ENCODE measurements at places on chromosomes 1 and 21.

- DNase-seq, result peak; percentile 20
Observed at GRCh38 chr1:26237230-26237966, 3.4 kb downstream of the CEP85 start.

GRCh38 chr1:156859523-156860112 is 701 bp upstream of the INSRR start:
- no peak for DNase-seq

DNA sequence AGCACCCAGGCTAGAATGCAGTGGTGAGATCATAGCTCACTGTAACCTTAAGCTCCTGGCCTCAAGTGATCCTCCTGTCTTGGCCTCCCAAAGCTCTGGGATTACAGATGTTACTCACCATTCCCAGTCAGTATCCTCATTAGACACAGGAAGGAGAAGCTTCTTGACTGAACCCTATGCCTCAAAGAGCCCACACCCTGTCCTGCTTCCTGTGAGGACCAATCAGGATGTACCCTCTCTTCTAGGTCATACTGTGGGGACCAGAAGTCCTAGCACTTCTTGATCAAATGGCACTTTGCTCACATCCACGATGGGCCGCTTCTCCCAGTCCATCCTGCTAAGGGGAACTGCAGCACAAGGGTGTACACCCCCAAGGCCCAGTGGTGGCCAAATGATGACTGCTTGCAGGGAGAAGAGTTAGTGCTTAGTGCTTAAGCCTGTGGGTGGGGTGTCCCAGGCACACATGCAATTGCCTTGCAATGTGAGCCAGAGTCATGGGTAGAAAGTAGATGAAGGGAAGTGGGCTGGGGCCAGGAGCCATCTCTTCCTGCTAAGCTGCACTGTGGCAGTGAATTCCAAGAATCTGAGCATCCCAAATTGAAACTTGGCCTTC is 9.8 kb downstream of the CD34 start:
- peak; percentile 56 for DNase-seq

DNA sequence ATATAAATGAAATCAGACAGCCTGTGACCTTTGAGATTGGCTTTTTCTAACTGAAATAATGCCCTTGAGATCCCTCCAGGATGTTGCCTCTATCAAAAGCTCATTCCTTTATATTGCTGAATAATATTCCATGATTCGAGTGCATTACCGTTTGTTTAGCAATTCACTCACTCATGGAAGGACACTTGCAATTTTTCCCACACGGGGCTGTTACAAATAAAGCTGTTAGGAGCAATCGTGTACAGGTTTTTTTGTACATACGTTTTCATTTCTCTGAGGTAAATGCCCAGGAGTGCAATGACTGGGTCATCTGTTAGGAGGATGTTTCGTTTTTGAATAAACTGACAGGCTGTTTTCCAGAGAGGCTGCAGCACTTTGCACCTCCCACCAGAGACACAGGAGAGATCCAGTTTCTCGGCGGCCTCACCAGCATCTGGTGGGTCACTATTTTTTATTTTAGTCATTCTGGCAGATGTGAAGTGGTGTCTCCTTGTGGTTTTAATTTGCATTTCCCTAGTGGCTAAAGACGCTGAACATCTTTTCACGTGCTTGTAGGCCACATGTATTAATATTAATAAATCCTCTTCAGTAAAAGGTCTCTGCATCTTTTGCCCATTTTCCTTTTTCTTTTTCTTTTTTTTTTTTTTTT is 11.0 kb downstream of the PRDM15 start:
- DNase-seq, result no peak

- no peak for DNase-seq
Observed at GRCh38 chr1:2564815-2565374, 8.7 kb downstream of the TNFRSF14 start.

- no peak for DNase-seq
Observed at GRCh38 chr1:214511639-214511998, 39.8 kb downstream of the PTPN14 start.

DNA sequence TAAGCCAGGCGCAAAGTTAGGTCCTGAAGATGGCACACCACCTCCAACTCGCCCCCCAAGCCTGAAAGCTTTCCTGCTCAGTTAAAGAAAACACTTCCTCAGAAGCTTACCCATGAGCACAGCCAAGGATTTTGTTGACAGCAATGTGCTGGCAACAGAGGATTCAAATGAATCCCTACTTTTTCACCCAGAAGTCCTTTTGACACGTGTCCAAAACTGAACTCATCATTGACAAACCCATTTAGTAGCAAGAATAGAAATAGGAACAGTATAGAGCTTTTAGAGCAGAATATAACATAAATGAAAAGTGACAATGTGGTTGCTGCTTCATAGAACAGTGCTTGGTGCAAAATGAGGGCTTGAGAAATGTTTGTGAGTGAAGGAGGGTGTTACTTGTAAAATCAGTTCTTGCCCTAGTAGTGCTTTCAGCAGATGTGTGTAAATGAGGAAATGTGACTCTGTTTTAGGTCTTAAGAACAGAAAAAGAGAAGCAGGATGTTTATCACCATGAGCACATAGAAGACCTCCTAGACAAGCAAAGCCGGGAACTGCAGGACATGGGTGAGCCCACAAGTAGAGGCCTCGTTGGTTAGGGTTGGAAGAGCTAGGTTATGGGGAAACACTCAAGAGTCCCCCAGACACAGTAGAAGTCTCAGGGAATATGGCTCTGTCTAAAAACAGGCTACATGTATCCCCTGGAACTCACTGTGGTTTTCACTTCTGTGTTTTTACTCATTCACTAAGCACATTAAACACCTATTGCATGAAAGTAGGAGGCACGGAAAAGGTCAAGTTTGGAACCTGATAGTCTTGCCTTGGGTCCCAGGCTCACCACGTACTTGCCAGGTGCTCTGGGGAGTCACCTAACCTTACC is 48.6 kb upstream of the TMEM125 start:
- peak; percentile 62 for DNase-seq

DNA sequence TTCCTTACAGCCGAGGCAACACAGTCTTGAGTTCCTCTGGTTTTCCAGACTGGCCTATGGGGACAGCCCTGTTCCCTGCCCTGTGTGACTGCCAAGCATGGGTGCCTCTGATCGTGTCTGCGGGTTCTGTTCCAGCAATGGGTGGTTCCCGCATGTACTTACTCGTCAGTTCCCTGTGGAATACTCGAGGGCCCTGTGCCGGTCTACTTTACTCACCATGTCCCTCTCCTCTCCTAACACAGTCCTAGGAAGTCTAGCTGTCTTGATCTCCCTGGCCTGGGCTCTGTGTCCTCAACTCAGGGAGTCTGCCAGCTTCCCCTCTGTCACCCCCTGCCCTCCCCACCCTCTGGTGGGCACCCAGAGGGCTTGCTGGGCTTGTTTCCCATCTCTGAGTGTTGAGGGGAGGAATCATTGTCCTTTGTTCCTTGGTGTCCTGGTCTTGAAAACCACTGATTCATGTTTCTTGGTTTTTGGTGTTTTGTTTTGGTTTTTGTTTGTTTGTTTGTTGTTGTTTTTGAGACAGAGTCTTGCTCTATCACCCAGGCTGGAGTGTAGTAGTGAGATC is 36.0 kb downstream of the TRAPPC10 start:
- DNase-seq, result no peak

Data from suppressor macrophage (primary cell).